ENCODE measurements at places on chromosomes 12 and 14.

DNA sequence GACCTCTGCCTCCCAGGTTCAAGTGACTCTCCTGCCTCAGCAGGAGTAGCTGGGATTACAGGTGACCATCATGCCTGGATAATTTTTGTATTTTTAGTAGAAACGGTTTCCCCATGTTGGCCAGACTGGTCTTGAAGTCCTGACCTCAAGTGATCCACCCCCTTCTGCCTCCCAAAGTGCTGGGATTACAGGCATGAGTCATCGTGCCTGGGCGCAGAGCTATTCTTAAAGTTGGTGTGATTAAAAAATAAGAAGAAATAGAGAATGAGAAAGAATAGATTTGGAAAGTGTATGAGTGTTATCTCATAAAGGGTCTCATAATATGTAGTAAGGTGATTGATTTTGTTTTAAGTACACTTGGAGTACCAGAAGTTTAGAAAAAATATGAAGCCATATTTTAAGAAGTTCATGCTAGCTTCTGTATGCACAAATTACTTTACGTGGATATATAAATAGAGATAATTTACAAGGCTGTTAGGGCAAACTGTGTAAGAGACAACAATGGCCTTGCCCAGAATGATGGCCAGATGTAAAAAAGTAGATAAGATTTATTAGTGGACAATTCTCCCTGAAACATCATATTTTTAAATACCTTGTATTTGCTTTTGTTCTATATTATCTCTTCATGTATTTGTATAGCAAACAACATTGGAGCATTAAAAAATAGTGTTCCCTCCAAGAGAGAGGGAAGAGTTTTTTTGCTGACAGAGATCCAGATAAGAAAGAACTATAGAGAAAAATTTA is 1108.5 kb downstream of the SLC16A7 start:
- no peak for DNase-seq

DNA sequence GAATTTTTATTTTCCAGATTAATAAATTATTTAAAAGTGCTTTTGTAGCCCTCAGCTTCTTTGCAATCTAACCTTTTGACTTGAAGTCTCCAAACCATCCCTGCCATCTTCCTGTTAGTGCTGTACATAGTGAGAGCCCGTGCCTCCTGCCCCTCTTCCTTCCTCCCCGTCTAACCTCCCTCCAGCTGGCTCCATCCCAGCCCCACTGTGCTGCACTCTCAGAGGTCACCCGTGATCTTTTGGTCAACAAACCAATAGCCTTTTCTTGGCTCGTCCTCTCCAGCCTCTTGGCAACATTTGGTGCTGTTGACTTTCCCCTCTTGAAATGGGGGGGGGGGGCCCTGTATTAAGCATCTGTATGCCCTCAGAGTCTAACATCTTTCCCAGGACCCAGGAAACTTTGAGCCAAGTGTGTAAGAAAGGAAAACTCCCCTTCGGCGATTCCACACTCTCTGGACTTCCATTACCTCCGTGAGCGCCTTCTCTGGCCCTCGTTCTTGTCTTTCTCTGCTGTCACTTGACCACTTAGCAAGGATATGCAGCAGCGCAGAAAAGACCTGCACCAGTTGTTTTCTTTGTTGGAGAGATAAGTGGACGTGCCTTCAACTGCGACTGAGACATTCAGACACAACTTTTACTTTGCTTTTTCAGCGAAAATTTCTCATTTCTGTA is 44.1 kb downstream of the FBXW8 start:
- DNase-seq: peak; percentile 43

DNA sequence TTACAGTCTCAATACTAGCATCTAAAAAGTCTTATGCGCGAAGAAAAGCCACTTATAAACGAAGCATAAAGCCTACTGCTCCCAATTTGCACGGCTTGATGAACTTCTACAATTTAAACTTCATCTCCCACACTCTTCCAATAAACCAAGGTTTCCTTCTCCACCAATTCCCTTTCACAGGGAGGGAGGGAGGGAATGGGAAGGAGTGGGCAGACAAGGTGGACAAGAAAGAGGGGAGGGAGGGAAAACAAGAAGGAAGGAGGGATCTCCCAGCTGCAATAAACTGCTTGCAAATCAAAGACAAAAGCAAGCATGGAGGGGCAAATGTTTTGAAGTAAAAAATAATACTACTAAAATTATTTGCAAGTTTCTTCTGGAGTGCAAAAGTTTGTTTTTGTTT is 64.5 kb downstream of the MED13L start:
- no peak for DNase-seq

GRCh38 chr12:41459111-41459905 is 271.2 kb downstream of the PDZRN4 start:
- DNase-seq: no peak

DNA sequence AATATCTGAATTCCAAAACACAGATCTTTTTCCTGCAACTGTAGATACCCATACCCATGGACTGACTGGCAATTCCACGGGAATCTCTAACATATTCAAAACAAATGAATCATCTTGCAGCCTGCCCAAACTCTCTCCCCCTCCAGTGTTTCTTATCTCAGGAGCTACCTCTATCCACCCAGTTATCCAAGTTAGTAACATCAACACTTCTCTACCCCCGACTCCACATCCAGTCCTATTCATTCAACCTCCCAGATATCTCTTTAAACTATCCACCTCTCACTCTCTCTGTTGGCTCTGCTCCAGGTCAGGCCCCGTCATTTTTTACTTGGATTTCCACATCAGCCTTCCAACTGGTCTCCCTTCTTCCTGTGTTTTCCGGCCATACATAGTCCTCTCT is 6.7 kb upstream of the KCNH5 start:
- no peak for DNase-seq

DNA sequence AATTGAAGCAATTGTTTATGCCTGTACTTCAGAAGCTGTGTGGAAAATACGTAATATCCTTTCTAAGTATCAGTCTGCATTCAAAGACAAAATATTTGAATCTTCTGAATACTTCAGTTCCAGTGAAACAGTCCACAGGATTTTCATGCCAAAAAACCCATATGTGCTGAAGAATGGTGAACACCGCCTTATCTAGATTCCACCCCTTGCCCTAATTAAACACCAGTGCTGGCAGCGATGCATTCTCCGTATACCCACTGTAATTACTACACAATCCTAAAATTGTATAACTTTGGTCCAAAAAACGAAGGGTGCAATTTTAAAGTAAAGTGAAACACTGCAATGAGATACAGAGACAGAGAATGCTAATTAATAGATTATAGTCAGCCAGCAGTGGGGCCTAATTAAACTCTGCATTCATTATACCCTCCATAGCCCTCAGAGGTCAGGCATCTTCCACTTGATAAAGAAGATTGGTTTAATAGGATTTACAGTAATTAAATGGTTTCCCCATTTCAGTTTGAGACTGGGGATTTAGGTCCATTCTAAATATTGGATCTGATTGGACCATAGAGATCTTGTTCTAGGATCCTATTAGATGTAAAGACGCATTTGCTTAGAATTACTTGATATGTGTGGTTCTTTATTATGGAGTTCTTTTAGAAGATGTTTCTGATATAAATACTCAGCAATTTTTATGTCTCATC is 43.9 kb downstream of the ERC1 start:
- DNase-seq: no peak

DNA sequence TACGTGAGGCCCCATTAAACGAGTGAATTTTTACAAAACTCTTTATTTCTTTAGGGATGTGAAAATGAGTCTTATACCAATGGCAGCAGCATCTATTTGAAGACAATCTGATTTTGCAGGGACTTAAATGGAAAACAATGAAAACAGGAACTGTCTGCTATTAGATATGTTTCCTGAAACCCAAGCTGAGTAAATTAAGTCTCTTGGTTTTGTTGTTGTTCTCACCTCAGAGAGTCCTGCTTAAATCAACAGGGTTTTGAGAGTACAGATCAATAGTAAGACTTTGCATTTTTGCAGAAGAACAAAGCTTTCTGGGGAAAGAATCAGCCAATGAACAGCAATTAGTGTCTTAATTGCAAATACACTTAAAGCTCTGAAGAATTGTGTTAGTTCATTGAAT is 39.1 kb upstream of the LGR5 start:
- DNase-seq: no peak

DNA sequence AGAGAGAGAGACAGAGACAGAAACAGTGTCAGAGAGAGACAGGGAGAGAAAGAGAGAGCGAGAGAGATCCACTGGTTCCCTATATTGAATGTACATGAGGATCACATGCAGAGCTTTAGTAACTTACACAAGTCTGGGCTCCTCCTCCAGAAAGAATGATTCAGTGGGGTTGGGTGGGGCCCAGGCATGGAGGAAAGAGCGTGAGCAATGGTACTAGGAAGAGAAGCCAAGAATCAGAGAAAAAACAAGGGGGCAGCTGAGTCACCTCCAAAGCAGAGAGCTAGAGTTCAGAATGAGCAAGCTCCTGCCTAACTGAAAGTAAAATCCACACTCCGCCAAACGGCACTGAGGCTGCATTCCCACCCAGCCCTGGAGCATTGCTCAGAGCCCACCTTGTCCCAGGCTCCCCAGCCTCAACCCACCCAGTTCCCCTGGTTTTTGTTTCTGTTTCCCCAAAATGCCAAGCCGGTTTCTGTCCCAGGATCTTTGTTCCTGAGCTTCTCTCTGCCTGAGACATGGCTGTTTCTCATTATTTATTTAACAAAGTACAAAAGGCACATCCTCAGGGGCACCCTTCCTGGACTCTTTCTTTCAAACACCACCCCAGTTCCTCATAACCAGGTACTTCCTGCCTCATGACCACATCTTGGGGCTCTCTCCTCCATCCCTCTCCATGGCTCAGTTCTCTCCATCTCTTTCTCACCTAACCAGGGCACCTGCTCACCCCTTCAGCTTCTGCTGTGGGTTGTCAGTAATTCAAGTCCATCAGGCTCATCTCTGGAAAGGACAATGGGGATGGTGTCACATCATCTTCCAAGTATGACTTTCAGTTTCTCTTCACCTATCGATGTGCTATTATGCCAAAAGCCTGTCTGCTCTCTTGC is 670.3 kb upstream of the TBX3 start:
- no peak for DNase-seq

DNA sequence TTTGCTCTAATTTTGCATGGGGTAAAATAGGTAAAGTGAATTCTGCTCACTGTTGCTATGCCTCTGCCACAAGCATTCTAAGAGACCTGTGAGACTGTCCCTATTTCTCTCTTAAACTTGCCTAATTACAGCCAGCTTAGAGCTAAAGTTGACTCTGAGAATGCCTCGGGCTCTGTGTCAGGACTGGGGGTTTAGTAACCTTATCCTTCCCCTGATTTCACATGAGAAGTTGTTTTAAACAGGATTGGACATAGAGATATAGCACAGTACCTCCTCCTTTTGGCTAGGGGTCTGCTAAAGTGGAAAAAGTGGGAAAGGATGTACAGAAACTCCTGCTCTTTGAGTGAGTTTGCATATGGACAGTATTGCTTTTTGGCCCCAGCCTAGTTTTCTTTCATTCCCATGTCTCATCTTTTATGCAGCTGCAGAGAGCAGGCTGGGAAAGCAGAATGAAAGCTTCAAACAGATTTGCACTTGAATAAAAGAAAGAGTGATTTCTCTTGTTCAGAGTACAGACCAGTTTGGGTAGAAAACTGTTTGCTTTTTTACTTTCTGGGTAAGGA is 122.0 kb downstream of the RAD51B start:
- DNase-seq: no peak

- peak; percentile 85 for DNase-seq
Measured at GRCh38 chr14:77181603-77182437, at the start of gene TMEM63C. Gene TMEM63C, plus strand, starts transcription at chr14:77181798. Its CDS starts 37,016 bp downstream, at chr14:77218814.

Data from NCI-H2029 (cell line).